ENCODE measurements at places on chromosomes 11 and 22.

DNA sequence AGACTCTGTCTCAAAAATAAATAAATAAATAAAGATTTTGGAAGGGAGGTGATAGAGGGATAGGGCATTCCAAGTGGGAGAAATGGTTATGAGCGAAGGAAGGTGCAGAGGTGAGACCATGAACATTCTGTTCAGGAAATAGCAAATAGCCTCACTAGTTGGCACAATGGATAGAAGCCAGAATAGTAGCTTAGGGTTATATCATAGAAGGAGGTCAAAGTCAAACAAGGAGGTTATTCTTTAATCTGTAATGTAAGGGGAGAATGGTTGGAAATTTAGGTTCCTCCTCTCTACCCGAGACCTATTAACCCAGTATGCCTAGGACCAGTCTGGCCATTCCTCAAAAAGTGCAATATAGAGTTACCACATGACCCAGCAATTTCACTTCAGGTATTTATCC lies 275.8 kb downstream of the MN1 start:
- DNase-seq, result no peak

- DNase-seq, result no peak
These were observed 38.8 kb downstream of the STIM1 start for GRCh38 chr11:3894128-3894731.

DNA sequence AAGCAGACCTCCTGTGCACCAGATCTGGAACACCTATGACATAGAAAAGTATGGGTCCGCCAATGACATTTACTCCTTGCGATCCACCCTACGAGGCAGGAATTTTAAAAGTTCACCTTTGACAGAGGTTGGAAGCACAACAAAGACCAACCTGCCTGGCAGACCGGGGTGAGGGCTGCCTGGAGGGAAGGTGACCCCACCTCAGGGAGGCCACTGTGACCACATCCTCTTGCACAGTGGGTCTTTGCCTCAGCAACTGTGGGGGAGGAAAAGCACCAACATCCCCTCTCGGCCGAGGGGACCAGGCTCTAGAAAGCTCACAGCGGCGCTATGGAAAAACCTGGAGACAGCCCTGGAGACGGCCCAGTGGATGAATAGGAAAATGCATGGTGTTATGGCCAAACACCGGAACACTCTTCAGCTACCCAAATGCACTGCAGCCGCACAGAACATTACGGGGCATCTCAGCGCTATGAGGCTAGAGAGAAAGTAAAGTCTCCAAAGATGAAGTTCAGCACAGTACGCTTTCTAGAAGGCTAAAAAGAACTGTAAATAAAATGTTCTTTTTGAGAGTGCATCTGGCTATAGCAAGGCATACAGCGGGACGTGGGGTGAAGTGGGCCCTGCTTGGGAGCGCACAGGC lies 1.8 kb upstream of the SHISAL1 start:
- no peak for DNase-seq

GRCh38 chr11:2313051-2313951 lies 11.5 kb downstream of the TSPAN32 start:
- DNase-seq, result no peak

- no peak for DNase-seq
These were observed 332 bp upstream of the HMGXB4 start for GRCh38 chr22:35257002-35257320.

GRCh38 chr22:49150801-49151221 lies 676.9 kb downstream of the BRD1 start:
- no peak for DNase-seq

- DNase-seq, result no peak
These were observed 107.5 kb upstream of the SESN3 start for GRCh38 chr11:95338430-95338991.

- DNase-seq, result no peak
These were observed 188.7 kb downstream of the CSNK2A3 start for GRCh38 chr11:11164334-11164690.

GRCh38 chr22:27113211-27113635 lies 455.8 kb downstream of the MIAT start:
- peak; percentile 30 for DNase-seq

DNA sequence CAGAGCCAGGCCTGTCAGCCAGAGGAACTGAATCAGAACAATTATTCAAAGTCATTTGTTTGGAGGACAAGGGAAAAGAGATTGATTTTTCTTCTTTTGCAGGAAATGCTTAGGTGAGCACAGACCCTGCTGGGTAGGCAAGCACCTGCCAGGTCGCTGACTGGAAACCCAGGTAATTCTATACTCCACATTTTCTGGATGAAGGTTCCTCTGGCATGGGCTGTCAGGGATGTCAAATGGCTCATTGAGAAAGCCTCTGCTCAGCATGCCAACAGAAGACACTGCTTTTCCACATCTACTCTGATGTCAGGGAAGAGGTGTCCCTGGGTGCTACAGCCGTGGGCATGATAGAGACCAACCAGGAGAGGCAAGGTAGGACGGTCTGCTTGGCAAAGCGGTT lies 166.7 kb upstream of the SYN3 start:
- DNase-seq, result no peak

Data from NCI-H1048 (cell line).